Type B pancreatic cell (in vitro differentiated cells): ENCODE measurements at places on chromosomes 13 and 19. TPM values are rescaled to one million over a fixed set of nuclear protein-coding genes. Genes with fewer than 3 reads are reported as not detected.

DNA sequence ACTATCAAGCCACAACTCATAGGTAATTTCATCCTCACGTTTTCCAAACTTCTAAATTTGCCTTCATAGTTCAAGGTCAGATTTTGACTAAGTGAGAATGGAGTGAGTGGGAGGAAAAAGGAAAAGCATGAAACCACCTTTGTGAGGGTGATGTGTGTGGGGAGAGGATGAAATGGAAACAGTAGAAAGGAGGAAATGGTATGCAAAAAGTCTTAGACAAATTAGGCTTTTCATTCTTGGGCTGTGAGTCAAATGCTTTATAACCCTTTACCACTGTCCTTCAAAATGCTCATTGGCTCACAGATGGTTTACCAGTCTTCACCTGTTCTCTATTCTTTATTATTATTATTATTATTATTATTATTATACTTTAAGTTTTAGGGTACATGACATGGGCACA lies 127.2 kb downstream of the RAP2A start:
- no peak for DNase-seq

- DNase-seq, result no peak
Measured at GRCh38 chr13:28984825-28985224, 164.7 kb downstream of the MTUS2 start.

DNA sequence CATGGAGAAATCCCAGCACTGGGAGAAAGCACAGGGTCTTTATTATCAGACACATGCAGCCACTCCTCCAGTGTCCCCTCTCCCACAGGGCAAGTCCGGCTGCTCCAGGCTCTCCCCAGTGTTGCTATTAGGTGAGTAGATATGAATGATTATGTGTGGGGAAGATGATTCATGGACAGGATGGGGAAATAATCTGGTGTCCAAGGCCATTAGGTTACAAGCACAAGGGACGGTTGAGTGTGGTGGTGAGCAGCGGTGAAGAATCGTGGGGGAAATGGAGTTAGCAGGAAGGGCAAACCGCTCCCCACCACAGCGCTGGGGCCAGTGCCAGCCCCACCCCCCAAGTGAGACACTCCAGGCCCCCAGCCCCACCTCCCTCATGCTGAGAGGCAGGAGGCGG lies 19.0 kb downstream of the CD177 start:
- DNase-seq, result no peak

DNA sequence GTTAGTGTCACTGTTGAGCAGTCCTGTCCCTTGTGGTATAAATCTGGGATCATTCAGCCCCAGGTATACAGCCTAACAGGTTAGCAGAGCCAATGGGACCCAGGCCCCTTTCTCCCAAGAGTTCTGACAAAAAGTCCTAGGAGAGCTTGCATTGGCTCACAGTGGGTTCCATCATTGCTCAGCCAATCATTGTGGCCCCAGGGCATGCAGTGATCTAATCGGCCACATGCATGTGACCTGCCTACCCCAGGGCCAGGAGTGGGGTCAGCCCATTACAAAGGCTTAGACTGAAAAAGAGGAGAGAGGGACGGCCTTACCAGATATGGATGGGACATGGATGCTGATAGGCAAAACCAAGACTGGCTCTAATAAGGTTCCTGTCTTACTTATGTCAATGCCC lies 41.1 kb downstream of the SPTBN4 start:
- DNase-seq, result no peak

The ZNF154 gene
- 13.2 and 15.4 TPM in 2 replicates for total RNA-seq

- no peak for DNase-seq
Measured at GRCh38 chr13:75443356-75443958, 38.5 kb downstream of the TBC1D4 start.

The BTBD2 gene
- 72.5 and 118 TPM in 2 replicates for total RNA-seq
